ENCODE measurements at places on chromosomes 7 and 10.
A peak's percentile ranks its signal among the peaks of the same experiment; 100 is the strongest.

GRCh38 chr7:3234851-3235250, 66.2 kb upstream of the SDK1 start:
- DNase-seq = no peak

DNA sequence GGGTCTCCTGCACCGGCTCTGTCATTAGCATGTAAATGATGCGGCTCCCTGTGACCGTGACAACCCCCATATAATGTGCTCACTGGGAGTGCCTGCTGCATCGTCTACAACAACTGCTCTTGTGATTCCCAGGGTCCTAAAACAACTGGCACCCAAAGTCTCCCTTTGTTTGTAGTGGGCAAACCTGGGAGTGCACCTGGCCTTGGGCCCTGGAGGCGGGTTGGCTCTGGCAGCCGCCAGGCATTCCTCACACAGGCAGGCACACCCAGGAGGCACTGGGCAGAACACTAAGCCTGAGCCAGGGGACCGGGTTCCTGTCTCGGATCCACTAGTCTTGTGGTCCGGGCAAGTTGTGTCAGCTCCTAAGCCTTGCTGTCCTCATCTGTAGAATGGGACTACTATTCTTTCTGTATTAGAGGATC, 115.5 kb upstream of the GPR26 start:
- no peak for DNase-seq

GRCh38 chr7:159154243-159154642, 9.6 kb upstream of the VIPR2 start:
- DNase-seq = no peak

DNA sequence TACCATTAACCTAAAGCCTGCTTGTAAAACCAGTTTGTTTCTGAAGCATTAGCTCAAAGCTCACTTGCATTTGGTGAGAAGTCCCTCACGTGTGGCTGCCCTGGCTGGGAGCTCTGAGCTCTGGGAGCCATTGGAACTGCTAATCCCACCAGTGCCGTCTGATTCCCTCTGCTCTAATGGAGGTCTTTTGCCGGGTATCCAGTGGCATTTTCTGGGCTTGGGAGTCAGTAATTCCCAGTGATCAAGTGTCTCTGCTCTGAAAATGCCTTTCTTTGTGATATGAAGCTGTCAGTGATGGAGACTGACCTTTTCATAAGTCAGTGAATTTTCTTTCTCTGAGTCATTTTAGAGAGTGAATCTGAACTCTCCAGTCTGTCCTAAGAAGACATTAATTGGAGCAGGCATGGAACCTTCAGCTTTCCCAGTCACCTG, 36.9 kb upstream of the FAM20C start:
- no peak for DNase-seq

- DNase-seq = no peak
These were observed 13.8 kb downstream of the SUFU start for GRCh38 chr10:102517553-102517952.

DNA sequence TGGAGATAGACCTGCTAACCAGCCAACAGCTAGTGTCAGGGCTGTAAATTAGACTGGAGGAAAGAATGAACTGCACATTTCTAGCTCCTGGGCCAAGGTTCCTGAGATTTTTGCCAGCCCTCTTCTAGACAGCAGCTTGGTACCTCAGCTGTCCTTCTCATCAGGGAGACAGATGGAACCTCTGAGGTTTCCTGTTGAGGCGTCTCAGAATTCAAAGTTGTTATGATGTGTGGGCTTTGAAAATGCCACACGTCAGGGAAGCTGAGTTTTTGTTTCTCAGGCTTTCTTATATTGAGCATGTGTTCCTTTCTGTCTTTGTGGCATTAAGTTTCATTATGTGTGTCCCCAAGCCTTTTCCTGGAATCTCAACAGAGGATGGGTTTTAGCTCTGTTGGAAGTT, 736.6 kb downstream of the AUTS2 start:
- no peak for DNase-seq

DNA sequence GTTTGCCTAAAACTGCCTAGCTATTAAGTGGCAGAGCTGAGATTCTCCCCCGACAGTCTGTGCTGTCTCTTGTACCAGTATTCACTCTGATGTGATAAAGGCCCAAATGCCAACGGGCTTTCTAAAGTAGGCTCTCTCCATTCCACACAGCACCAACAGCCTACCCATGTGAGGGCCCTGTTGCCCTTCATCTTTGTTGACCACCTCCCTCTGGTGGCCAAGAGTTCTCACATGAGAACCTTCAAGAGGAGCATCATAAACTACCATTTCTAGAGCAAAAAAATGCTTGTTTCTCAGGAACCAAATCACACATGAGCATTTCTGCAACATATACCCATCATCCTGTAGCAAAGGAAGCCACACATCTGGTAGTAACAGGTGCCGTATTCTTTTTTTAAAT, 185.8 kb downstream of the GRM8 start:
- no peak for DNase-seq

- no peak for DNase-seq
These were observed 265.5 kb upstream of the FZD8 start for GRCh38 chr10:35907548-35907947.

- no peak for DNase-seq
These were observed 202.0 kb upstream of the DGKB start for GRCh38 chr7:15104411-15105092.

- no peak for DNase-seq
These were observed 7.4 kb upstream of the PFKP start for GRCh38 chr10:3059974-3060373.

DNA sequence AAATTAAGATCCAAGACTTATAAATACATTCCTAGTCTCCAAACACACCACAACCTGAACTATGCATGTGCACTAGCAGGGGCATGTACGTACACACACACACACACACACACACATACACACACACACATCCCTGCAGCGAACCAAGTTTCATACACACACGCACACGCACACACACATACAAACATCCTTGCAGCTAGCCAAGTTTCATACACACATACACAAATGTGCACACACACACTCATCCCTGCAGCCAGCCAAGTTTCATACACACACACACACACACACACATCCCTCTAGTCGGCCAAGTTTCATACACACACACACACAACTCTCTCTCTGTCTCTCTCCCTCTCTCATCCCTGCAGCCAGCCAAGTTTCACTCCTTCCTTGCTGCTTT, 82.7 kb upstream of the WIPF3 start:
- DNase-seq = no peak

- DNase-seq = no peak
These were observed 138.1 kb upstream of the ZNF92 start for GRCh38 chr7:65235586-65235985.

- no peak for DNase-seq
These were observed 8.4 kb downstream of the COL17A1 start for GRCh38 chr10:104077247-104077646.

GRCh38 chr7:27157702-27158431, 1.4 kb upstream of the HOXA7 start:
- no peak for DNase-seq

GRCh38 chr7:127208351-127208750, 44.4 kb downstream of the GRM8 start:
- no peak for DNase-seq

- no peak for DNase-seq
These were observed 41.7 kb upstream of the WNT2 start for GRCh38 chr7:117364339-117365080.

GRCh38 chr7:23106057-23106822, 655 bp downstream of the KLHL7 start:
- DNase-seq = peak; percentile 27

DNA sequence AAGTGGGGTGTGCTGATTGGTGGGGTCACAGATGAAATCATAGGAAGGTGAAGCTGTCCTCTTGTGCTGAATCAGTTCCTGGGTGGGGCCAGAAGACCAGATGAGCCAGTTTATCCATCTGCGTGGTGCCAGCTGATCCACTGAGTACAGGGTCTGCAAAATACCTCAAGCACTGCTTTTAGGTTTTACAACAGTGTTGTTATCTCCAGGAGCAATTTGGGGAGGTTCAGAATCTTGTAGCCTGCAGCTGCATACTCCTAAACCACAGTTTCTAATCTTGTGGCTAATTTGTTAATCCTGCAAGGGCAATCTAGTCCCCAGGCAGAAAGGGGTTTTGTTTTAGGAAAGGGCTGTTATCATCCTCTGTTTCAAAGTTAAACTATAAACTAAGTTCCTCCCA, 17.0 kb upstream of the IFRD1 start:
- DNase-seq = no peak

DNA sequence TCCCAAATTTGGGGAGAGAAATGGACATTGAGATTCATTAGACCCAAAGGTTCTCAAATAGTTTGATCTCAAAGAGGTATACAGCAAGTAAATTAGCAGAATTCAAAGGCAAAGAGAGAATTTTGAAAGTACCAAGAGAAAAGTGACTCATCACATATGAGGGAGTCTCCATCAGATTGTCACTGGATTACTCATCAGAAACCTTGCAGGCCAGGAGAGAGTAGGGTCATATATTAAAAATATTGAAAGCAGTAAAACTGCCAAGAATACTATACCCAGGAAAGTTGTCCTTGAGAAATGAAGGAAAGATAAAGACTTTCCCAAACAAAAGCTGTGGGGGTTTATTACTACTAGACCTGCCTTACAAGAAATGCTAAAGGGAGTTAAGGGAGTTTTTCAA, 140.6 kb downstream of the TMEM168 start:
- DNase-seq = no peak

DNA sequence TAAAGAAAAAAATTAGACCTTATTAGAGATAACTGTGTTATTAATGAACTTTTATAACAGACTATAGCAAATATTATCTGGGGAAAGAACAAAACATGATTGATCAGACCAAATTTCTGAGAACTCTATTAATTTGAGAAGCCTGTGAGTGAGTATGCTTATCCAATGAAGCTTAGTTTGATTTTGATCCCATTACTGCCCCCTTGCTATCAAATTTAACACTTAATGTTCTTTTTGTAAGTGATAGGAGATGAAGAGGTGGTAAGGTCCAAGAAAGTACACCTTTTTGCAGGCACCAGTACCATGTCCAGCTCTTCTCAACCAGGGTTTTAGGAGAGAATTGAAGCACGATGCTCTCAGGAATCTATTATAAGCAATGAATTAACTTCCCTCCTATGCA, 49.9 kb downstream of the ZNF365 start:
- no peak for DNase-seq

GRCh38 chr7:55185941-55186609, 167.3 kb downstream of the EGFR start:
- DNase-seq = no peak

- DNase-seq = no peak
These were observed 120.3 kb upstream of the FOXK1 start for GRCh38 chr7:4561795-4562194.

- no peak for DNase-seq
These were observed 370.7 kb upstream of the HPS1 start for GRCh38 chr10:98817396-98817795.

GRCh38 chr7:111089822-111090426, 1.0 kb upstream of the LRRN3 start:
- no peak for DNase-seq
